ENCODE measurements at places on chromosomes 5 and 9.

DNA sequence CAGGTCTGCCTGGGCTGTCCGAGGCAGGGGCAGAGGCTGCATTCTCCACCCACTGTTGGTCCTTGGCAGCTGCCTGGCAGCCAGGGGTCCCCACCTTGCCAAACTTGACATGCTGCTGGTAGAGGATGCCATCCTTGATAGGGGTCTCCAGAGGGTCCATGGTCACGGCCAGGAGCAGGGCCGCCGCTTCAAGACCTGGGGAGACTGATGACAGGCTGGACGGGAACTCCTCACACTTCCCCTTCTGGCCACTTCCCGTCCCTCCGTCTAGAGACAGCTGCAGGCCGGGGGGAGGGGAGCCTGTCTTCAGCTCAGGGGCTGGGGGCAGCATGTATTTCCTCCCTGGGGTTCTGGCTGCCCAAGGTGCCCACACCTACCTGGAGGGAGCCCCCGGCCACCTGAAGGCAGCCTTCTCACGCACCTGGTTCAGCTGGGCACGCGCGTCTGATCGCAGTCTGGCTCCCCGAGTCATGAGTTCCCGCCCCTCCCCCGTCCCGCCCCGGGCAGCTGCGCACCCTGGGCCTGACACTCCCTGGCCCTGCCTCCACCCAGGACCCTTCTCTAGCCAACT is at the start of gene DOK3:
DOK3 (minus strand) TSS at position 446 of the 571 bp plus-strand sequence; CDS start at position 160, 286 bp downstream.
- no peak for DNase-seq

DNA sequence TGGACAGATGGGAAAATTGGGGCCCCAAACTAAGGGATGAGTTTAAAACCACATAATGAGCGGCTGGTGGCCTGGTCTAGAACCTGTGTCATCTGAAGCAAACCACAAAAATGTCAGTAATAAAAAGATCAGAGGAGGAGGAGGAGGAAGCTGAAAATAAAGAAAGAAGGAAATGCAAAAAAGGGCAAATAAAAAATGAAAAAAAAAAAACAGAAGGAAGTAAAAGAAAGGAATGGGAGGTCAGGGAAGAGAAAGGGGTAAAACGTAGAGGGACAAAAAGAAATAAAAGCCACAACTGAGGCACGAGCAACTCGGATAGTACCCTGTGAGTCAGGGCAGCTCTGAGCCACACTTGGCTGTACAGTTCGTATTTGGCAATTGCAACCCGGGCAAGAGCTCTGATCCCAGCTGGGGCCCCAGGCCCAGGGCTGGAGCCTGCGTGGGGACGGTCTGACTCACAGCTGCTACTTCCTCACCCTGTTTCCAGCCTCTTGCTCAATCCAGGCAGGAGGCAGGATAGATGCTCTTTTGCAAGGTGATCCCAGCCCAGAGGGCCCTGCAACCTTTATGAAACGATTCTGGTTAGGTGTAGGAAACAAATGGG is 137.9 kb upstream of the TRIM32 start:
- peak; percentile 93 for DNase-seq

GRCh38 chr5:135492319-135492626 is 40.1 kb upstream of the TIFAB start:
- no peak for DNase-seq

DNA sequence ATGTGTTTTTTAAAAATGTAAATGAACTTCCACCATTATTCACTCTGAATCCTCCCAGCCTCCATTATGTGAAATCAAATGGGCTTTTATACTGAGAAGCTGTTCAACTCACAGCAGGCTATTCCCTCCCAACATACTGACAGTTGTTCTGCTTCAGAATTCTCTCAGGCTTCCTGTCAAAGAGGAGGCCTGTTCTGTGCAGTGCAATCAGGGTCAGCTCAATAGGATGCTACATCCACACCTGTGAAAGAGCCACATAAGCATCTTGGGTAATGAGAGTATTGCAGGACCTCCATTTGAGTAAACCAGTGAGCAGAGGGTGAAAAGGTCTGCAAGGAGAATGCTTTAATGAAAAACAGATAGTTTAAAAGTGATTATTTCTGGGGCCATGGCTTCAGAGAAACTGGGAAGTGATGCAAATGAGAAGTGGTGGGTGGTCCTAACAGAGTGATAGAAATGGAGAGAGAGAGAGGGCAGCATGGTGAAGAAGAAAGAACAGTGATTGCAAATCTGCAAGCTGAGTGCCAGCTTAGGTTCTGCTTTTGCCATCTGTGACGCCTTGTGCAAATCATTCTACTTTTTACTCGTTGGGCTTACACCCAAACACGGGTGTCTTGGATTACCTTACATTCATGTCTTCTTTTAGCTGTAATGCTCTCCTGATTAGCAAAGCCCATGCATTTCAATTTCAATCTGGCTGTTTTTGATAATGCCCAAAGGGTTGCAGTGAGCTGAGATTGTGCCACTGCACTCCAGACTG is 202.5 kb upstream of the NMUR2 start:
- no peak for DNase-seq

- no peak for DNase-seq
These were observed 94.6 kb downstream of the EFNA5 start for GRCh38 chr5:107576155-107576554.

- no peak for DNase-seq
These were observed 336.2 kb upstream of the PDE4D start for GRCh38 chr5:60229691-60230185.

DNA sequence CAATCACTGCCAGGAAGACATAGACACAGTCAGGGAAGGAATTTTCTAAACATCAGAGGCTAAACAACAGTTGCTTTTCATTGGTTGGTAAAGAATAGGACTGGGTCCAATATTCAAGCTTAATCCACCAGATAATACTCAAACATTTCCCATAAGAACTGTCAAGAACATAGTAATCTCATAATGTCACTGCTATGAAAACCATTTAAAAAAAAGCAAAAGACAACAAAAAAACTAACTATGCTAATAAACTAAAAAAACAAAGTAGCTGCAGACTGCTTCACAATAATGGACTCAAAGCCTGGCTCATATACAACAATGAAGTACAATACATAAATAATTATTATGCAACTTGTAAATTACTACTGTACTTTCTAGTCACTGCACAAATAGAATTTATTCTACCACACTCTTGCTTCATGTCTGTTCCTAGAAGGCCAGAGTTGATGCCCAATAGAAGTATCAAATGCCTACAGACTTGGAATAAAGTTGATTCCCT is 148.7 kb downstream of the MLLT3 start:
- DNase-seq, result no peak

GRCh38 chr5:179061025-179061424 is 852 bp downstream of the ZNF354C start:
- DNase-seq, result no peak

GRCh38 chr9:136777359-136777758 is 13.0 kb upstream of the LCN15 start:
- no peak for DNase-seq
